ENCODE measurements at places on chromosomes 5 and 9. TPM values are rescaled to one million over a fixed set of nuclear protein-coding genes. Genes with fewer than 3 reads are reported as not detected.

The ERP44 gene
- total RNA-seq = 21.4 TPM

The LRRC26 gene
- total RNA-seq = not detected

The ANGPTL2 gene
- 4.1 TPM for total RNA-seq

The SPAG8 gene
- total RNA-seq = 3.2 TPM

The SLC44A1 gene
- total RNA-seq = 39.9 TPM

The HAPLN1 gene
- not detected for total RNA-seq

GRCh38 chr9:124450241-124450924, at the start of gene ADGRD2:
Gene ADGRD2, plus strand, starts transcription at chr9:124450451. Its CDS starts 1,216 bp downstream, at chr9:124451667.
- ATAC-seq = peak; percentile 68

GRCh38 chr9:134640506-134641172, 964 bp upstream of the COL5A1 start:
- ATAC-seq = no peak

GRCh38 chr5:167264348-167264747, 1027.1 kb upstream of the WWC1 start:
- ATAC-seq = no peak

DNA sequence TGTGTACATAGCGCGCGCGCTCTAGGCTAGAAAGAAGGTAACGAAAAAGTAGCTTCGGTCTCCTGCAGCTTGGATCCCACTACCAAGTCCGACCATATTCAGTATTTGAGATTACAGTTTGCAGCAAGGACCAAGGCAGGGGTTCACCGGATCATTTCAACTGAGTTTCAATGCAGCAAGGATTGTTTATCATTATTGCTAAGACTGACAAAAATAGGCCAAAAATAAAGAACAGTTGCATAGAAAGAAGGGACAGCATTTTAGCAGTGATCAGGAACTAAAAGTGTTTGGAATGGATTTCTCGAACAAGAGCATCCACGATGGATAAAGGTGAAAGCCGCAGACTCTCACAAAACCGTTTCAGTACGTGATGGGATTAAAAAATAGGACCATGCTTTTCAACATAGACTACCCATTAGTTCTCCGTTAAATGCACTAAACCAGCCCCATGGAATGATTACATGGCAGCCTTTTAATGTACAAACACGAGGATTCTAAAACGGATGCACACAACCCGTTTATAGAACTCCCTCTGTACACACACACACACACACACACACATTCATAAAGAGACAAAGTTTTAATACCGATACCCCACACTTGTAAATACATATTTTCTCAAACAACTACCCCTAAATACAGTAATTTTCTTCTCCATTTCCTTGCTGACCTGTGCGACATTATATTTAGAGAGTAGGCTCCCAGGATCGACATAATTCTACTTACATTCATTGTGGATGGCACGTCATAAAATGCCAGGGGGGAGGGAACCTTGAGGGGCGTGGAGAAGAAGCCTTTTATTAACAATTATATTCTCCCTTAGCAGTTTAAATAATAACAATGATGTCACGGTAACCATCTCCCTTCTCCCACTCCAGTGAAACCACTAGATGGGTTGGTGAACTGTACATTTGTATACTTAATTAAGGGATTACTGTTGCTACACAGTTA, 197.1 kb downstream of the MEF2C start:
- ATAC-seq = no peak

All from motor neuron (in vitro differentiated cells).